Testis (tissue), 5 donors: ENCODE measurements at places on chromosomes 7 and 10.

- no peak for DNase-seq
Observed at GRCh38 chr10:126090443-126090842, 194.1 kb downstream of the FANK1 start.

DNA sequence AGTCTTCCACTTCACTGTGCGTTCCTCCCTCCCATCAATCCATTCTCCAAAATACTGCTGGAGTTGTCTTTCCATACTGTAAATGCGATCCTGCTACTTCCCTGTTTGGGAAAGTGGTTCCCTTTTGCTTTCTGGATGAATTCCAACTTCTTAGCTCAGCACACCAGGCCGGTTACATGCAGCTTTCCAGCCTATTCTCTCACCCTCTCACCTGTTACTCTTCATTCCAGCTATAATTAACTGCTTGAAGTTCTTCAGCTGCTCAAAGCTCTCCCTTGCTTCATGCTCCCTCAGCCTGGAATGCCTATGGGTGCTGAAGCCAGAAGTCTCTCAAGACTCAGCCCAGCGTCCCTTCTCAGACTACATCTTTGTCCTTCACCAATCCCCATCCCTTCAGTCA is 6.0 kb upstream of the ZNRF2 start:
- no peak for DNase-seq

DNA sequence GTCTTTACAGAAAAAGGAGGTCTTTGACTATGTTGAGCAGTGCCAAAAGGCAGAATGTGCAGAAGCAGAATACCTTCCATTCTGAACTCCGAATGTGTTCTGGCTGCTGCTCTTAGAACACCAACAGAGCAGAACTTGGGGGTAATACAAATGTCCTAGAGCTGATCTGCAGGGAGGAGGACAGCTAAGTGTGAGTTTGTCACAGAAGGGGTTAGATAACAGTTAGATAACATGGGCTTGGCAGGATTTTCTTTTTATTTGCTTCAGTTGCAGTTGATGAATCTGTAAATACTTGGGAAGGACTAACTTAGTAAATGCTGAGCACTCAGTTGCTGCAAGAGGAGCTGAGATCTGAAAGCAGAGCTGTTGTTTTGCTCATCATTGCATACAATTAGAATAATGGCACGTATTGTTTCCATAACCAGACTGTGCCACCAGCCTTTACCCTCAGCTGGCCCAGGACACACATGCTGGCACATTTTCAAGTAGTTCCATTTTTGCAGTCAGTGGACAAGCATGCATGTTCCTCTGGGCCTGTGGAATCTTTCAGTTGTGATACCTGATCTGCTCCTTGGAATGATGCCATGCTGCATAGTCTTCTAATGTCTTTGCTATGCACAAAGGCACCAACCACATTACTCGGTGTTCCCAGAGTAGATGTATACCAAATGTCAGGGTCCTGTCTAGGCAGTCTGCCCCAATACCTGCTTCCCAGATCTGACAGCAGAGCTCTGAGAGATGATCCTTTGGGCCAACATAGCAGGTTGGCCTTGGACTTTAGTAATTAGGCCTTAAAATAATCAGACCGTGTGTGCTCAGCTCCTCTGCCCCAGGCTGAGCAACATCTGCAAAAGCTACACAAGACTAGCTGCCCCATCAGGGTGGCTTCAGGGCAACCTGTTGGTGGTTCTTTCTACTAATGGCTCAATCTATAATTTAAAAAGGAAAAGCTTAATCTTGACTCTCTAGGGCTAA is 55.7 kb downstream of the GSDME start:
- DNase-seq: no peak

DNA sequence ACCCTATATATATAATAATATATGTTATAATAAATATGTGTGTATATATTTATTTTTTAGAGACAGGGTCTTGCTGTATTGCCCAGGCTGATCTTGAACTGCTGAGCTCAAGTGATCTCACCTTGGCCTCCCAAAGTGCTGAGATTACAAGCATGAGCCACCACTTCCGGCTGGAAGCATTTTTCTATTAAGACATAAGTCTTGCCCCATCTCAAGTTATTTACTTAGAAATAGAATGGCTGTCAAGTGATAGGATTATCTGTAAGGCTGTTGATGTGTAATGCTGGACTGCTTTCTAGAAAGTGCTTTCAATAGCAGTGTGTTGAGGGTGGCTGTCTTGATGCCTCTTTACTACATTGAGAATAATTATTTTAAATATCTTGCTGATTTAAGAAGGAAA is 65.2 kb downstream of the ZMYND11 start:
- no peak for DNase-seq

GRCh38 chr7:50554431-50555322 is 10.5 kb downstream of the DDC start:
- DNase-seq: no peak

DNA sequence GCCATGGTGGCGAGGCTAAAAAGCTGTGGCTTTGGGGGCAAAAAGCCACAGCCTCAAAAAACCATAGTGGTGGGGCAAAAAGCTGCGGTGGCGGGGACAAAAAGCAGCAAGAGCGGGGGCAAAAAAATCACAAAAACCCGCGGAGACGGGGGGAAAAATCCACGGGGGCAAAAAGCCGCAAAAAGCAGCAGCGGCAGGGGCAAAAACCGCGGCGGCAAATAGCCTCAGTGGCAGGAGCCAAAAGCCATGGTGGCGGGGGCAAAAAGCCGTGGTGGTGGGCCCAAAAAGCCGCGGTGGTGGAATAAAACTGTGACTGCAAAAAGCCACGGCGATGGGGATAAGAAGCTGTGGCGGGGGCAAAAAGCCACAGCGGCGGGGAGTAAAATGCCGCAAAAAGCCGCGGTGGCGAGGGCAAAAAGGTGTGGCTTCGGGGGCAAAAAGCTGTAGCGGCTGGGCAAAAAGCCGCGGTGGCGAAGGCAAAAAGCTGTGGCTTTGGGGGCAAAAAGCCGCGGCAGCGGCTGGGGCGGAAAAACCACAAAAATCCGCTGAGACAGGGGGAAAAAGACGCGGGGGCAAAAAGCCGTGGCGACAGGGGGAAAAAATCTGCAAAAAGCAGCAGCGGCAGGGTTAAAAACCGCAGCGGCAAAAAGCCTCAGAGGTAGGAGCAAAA is 526.6 kb downstream of the ZNF33B start:
- no peak for DNase-seq

GRCh38 chr7:155145477-155146255 is 75.5 kb downstream of the HTR5A start:
- DNase-seq: no peak

DNA sequence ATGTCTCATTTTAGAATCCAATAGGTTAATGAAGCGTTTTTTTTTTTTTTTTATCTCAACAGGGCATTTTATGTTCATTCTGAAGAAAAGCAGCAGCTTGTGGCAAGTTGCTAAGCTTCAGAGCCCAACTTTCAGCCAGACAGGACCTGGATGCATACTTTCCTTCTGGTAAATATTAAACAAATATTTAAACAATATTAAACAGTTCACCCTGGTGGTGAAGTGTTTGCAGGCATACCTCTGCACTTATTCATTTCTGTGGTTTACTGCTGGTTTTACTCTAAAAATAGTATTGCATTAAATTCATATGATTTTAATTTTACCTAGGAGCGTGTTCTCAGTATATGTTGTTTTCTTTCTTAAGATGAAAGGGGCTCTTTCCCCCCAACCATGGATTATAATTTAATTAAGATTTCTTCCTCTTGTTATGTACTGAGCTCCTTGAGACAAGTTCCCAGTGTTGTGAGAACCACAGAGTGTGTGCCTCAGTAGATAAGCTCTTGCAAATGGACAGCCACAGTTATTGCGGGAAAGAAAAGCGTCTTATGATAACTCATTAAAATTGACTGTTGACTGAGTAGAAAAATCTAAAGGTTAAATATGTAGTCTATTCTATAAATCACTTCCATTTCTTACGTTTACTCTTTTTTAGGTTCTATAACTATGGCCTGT is 155.8 kb downstream of the MALRD1 start:
- no peak for DNase-seq

GRCh38 chr7:108097703-108098102 is 32.5 kb downstream of the LAMB4 start:
- DNase-seq: no peak

GRCh38 chr10:36671607-36672006 is 453.8 kb upstream of the ANKRD30A start:
- DNase-seq: no peak

- no peak for DNase-seq
Observed at GRCh38 chr10:17222329-17222728, 5.7 kb upstream of the VIM start.

DNA sequence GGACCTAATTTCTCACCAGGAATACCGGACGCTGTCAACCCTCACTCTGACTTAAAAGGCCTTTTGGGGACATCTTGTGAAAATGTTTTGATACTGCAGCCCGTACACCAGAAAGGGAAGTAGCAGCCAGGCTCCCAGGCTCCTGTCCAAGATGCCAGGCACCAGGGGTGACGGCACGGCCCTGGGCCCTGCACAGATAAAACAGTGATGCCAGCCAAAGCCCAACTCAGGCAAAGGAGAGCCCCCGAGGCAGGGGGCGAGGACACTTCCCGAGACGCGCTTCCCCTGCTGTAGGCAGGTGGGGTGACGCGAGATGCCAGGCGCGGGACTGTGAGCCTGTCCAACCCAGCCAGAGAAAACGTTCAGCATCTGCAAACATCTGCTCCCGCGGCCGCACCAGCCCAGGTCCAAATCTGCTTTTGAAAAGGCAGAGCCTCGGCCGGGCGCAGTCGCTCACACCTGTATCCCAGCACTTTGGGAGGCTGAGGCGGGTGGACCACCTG is 15.7 kb downstream of the ZFAND2A start:
- peak; percentile 66 for DNase-seq

- no peak for DNase-seq
Observed at GRCh38 chr7:132105096-132105495, 471.2 kb downstream of the PLXNA4 start.

- DNase-seq: no peak
Observed at GRCh38 chr10:8583096-8583495, 528.6 kb downstream of the GATA3 start.

GRCh38 chr10:130652544-130652943 is 516.4 kb downstream of the GLRX3 start:
- DNase-seq: no peak

GRCh38 chr10:13715100-13715499 is 128.3 kb downstream of the PRPF18 start:
- DNase-seq: no peak

- DNase-seq: no peak
Observed at GRCh38 chr10:80976658-80977057, 439.0 kb downstream of the SH2D4B start.

GRCh38 chr7:142992427-142992826 is 30.3 kb upstream of the KEL start:
- no peak for DNase-seq

DNA sequence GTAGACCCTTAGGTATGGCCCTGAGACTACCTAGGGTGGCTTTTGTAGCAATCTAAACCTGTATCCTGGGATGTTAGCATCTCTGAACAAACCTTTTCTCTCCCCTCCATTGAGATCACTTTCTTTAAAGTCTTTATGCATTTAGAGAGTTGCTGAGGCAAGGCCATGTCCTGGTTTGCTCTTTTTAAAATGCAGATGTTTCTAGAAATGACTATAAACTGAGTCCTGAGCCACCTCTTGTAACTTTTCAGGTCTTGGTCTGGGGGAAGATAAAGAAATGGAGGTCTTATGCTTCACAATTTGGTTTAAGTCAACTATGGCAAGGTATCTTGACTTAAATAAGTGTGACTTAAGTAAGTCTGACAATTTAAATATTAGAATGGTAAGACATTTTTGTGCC is 78.0 kb downstream of the AUTS2 start:
- no peak for DNase-seq

GRCh38 chr10:110355141-110355831 is 50.6 kb upstream of the SMNDC1 start:
- no peak for DNase-seq
